Dorsolateral prefrontal cortex (tissue), 122 donors: ENCODE measurements at places on chromosomes 7 and 10.

- DNase-seq: no peak
These were observed 170.6 kb downstream of the LCOR start for GRCh38 chr10:97002670-97003069.

GRCh38 chr10:23354630-23355279 is 10.2 kb upstream of the C10orf67 start:
- DNase-seq: no peak

- no peak for DNase-seq
These were observed 174.4 kb downstream of the CDCA7L start for GRCh38 chr7:21771266-21771665.

- no peak for DNase-seq
These were observed 28.2 kb downstream of the TIMM23 start for GRCh38 chr10:46000538-46000937.

DNA sequence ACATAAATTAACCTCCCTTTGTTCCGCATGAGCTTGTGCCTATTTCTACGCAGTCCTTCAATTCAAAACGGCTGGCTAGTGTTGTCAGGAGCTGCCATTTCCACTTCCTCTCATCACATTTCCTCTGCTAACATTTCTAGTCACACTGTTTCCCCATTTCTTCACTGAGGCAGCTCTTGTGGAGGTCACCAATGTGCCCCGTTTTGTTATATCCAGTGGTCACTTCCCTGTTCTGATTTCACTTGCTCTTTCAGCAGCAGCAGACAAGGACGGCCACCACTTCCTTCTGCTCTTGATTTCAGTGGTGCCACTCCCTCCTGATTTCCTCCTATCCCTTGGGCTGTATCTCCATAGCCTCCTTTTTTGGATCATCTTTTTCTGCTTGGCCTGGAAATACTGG is 64.8 kb upstream of the SEC61G start:
- DNase-seq: no peak

- no peak for DNase-seq
These were observed 261.0 kb downstream of the HDAC9 start for GRCh38 chr7:18756378-18757050.
